CD14-positive monocyte (primary cell): ENCODE measurements at places on chromosomes 7 and 10.

GRCh38 chr7:148398844-148399365 is 191.7 kb upstream of the C7orf33 start:
- no peak overlapping the region for H3K27ac ChIP-seq
- no peaks in the 10 kb centered on the region for H3K36me3 ChIP-seq
- no peak overlapping the region for H3K4me3 ChIP-seq
- H3K4me1 ChIP-seq: no peaks in the 10 kb centered on the region

DNA sequence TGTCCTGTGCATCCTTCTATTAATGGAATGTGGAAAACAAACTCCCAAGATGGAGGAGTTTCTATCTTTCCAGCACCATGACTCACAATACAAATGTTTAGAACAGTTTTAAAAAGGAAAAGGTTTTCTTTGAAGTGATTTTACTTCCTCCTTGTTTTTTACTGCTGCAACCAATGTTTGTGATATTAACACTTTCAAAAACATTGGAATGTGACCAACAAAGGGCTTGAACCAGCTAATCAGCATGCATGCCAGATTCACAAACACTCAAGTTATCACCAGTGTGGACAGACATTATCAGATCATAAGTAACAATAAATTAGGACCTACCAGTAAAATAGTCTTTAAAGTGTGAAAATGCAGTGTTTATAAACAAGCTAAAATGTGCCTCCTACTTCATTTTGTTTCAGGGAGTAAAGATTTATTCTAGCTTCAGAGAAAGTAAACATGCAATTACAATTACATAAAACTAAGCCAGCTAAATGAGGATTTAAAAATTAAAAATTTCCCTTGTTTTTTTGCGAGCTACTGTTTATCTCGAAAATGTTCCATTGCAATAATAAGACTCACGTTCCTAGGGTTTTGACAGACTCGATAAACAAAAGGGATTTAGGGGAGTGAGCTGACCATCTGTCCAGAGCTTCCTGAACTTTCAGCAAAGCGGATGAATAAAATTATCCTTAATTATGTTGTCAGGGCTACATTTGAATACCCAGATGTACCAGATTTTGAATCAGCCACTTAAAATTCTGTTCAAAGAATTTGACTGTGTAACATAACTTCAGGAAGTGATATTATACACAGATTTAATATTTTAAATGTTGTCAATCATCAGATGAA is 29.8 kb downstream of the CPVL start:
- H3K4me1 ChIP-seq: peaks cover 41% of the 10 kb centered on the region
- no peak overlapping the region for H3K27ac ChIP-seq
- DNase-seq: no peak
- H3K36me3 ChIP-seq: peaks cover 40% of the 10 kb centered on the region
- H3K4me3 ChIP-seq: no peak overlapping the region

- H3K4me1 ChIP-seq: no peaks in the 10 kb centered on the region
- peak overlapping the region; percentile 30 for H3K27ac ChIP-seq
- no peaks in the 10 kb centered on the region for H3K27me3 ChIP-seq
- peaks cover 83% of the 10 kb centered on the region for H3K36me3 ChIP-seq
- no peak for DNase-seq
Measured at GRCh38 chr10:128102480-128103228, 23.6 kb downstream of the MKI67 start.

DNA sequence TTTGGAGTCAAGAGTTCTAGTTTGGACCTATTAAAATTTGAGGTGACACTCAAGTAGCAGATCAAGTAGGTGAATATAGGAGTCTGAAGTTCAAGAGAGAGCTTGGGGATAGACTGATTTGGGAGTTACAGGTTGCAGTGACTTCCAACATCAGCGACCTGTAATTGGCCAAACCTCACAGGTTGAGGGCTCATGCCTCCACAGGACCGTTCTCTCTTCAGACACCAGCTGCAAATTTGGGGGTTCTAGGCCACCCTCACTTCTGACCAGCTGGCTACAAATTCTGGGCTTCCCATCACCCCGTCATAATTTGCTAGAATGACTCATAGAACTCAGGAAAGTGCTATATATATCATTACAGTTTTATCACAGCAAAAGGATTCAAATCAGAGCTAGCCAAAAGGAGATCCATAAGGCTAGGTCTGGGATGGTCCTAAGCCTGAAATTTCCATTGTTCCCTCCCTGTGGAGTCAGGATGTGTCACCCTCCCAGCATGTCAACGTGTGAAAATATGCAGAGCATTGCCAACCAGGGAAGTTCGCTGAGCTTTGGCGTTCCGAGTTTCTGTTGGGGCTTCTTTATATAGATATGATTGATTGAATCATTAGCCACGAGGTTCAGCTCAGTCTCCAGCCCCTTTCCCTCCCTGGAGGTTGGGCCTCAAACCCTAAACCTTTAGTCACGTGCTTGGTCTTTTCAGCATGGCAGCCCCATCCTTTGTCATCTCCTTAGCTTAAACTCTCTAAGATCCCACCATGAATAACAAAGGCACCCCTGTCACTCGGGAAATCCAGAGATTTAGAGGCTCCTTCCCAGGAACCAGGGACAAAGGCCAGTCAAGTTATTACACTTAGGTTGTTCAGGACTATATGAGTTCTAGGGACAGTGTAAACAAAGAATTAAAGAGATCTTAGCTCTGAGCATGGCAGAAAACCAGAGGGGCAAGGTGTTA is 20.7 kb upstream of the ZNF212 start:
- peaks cover 87% of the 10 kb centered on the region for H3K36me3 ChIP-seq
- H3K27me3 ChIP-seq: no peaks in the 10 kb centered on the region
- H3K27ac ChIP-seq: no peak overlapping the region

- H3K36me3 ChIP-seq: no peaks in the 10 kb centered on the region
- no peak overlapping the region for H3K27ac ChIP-seq
- no peaks in the 10 kb centered on the region for H3K27me3 ChIP-seq
Measured at GRCh38 chr7:99843808-99844207, 16.0 kb downstream of the CYP3A43 start.

GRCh38 chr7:105896407-105896911 is 20.1 kb upstream of the ATXN7L1 start:
- DNase-seq: no peak
- peaks cover 6% of the 10 kb centered on the region for H3K27me3 ChIP-seq
- H3K4me3 ChIP-seq: no peak overlapping the region
- H3K27ac ChIP-seq: no peak overlapping the region
- no peaks in the 10 kb centered on the region for H3K36me3 ChIP-seq
- H3K4me1 ChIP-seq: no peaks in the 10 kb centered on the region

- H3K27me3 ChIP-seq: no peaks in the 10 kb centered on the region
- peaks cover 7% of the 10 kb centered on the region for H3K4me1 ChIP-seq
- H3K27ac ChIP-seq: no peak overlapping the region
- H3K4me3 ChIP-seq: no peak overlapping the region
Measured at GRCh38 chr7:1926908-1927306, 256.8 kb downstream of the ELFN1 start.

DNA sequence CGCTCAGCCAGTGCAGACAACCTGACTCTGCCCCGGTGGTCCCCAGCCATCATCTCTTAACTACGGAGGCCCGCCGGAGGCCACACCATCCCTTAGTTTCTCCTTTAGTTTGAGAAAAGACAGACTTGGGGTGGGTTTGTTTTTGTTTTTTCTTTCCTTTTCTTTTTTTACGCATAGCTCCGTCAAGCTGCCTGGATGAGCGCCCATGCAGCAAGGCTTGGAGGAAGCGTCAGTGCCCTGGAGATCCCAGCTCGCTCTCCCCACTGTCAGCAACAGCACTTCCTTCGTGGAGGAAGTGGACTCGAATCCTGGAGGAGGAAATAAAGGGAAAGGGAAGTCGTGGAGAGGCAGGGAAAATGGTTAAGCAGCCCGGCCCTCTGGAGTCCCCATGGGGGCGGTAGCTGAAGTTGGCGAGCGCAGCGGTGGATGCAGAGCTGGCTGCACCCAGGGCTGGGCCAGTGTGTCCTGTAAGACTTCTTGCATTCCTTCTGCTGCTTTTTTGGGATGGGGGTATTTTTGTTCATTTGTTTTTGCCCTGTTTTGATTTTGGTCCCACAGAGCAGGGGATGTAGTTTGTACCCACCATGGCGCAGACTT is 35.9 kb upstream of the GJD4 start:
- H3K4me3 ChIP-seq: no peak overlapping the region
- H3K4me1 ChIP-seq: peaks cover 10% of the 10 kb centered on the region
- no peak overlapping the region for H3K27ac ChIP-seq
- no peak for DNase-seq

GRCh38 chr7:23158546-23158945 is 23.3 kb upstream of the NUP42 start:
- H3K36me3 ChIP-seq: peaks cover 2% of the 10 kb centered on the region
- no peak overlapping the region for H3K27ac ChIP-seq
- H3K4me1 ChIP-seq: no peaks in the 10 kb centered on the region
- no peak overlapping the region for H3K4me3 ChIP-seq

DNA sequence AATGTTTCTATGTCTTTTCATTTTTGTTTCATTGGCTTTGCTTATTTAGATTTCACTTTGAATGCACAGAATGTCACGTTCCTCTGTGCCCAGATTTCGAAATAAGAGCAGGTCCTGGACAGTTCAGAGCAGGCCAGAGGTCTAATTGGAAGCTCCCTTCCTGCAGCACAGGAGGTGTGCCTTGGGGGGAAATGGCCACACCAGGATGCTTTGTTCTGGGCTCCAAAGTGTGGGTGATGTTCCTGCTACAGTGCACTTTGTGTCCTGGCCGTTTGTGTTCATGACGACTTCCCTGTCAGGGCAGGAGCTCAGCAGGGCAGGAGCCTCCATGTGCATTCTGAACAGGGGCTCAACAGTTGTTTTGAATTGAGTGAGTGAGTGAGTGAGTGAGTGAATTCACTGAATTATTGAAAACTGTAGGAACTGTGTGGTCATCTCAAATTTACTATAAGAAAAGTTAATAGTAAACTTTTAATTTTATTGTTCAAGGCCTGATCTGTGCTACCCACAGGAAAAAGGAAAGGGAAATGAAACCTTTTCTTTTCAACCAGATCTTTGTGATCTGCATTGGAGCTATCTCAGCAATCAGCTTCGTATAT is 109.5 kb upstream of the GJD4 start:
- peaks cover 36% of the 10 kb centered on the region for H3K4me1 ChIP-seq
- DNase-seq: no peak
- peak overlapping the region; percentile 22 for H3K4me3 ChIP-seq

GRCh38 chr7:30996256-30996655 is 32.5 kb downstream of the GHRHR start:
- peaks cover 39% of the 10 kb centered on the region for H3K4me1 ChIP-seq
- no peaks in the 10 kb centered on the region for H3K36me3 ChIP-seq
- H3K27me3 ChIP-seq: no peaks in the 10 kb centered on the region
- DNase-seq: no peak

DNA sequence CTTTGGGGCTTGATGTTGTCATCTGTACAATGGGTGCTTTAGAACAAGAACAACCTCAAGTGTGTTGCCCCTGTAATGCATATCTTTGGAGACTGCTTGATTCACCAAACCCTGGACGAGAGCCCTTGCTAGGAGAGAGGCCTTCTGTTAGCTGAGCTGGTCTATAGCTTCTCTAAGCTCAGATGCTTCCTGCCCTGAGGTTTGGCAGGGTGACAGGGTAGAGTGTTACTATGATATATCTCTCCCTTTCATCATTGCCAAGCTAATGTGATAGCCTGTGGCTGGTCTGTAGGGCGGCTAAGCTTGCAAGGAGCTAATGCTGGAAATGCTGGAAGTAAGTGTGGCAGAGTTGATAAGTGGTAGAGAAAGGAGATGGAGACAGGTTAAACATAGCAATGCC is 364.1 kb downstream of the RPS24 start:
- no peak for DNase-seq
- H3K36me3 ChIP-seq: no peaks in the 10 kb centered on the region
- no peaks in the 10 kb centered on the region for H3K27me3 ChIP-seq
- H3K4me3 ChIP-seq: no peak overlapping the region

DNA sequence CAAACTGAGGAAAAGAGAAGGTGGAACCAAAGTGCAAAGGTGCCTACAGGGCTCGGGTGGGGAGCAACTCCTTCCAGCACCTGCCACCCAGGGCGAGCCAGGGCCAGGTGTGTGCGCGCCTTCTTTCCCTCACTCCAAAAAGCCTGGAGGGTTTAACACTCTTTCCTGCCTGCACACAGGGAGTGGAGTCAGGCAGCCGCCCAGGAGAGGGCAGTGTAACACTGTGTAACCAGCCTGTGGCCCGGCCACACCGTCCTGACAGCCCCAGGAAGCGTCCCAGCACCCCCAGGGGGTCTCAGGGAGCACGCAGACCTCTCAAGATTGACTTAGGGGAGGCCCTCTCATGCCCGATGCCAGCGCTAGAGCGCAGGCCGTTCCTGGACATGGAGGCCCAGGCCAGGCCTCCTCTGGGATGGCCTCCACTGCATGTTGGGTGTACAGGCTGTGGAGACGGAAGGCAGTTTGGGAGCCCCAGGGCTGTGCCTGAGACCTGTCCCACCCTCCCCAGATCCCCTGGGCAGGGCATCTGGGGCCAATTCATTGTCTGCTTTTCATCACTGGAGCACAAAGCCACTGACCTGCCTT is 13.4 kb downstream of the BRI3 start:
- H3K4me1 ChIP-seq: no peaks in the 10 kb centered on the region
- H3K36me3 ChIP-seq: peaks cover 52% of the 10 kb centered on the region
- H3K4me3 ChIP-seq: no peak overlapping the region
- peak overlapping the region; percentile 14 for H3K27ac ChIP-seq
- H3K27me3 ChIP-seq: no peaks in the 10 kb centered on the region

DNA sequence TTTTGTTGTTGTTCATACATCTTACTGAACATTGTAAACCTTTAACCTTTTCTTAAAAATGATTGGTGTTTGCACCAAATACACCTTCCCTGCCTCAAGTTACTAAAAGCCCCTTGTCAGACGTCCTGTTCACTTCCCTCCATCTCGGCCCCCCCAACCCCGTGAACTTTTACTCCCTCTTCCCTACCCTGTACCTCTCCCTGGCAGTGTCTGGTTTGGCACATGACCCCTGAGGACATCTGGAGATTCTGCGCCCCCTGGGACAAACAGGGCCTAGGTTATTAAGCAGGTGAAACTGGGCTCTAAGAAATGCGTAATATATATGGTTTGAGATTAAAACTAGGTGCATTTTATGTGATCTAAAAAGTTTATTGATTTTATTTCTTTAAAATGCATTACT is 1.4 kb downstream of the PPP2R2D start:
- H3K4me1 ChIP-seq: peaks cover 23% of the 10 kb centered on the region
- H3K4me3 ChIP-seq: peak overlapping the region; percentile 60
- H3K27ac ChIP-seq: no peak overlapping the region
- H3K27me3 ChIP-seq: peaks cover 7% of the 10 kb centered on the region
- DNase-seq: no peak

GRCh38 chr10:71683301-71683700 is 36.3 kb downstream of the C10orf105 start:
- H3K4me1 ChIP-seq: peaks cover 8% of the 10 kb centered on the region
- no peaks in the 10 kb centered on the region for H3K36me3 ChIP-seq
- no peak overlapping the region for H3K4me3 ChIP-seq
- no peaks in the 10 kb centered on the region for H3K27me3 ChIP-seq
- no peak overlapping the region for H3K27ac ChIP-seq

GRCh38 chr7:54932818-54933543 is 85.8 kb upstream of the EGFR start:
- DNase-seq: no peak
- no peak overlapping the region for H3K27ac ChIP-seq

- no peak for DNase-seq
- H3K27ac ChIP-seq: no peak overlapping the region
- H3K4me3 ChIP-seq: no peak overlapping the region
- no peaks in the 10 kb centered on the region for H3K36me3 ChIP-seq
- H3K4me1 ChIP-seq: no peaks in the 10 kb centered on the region
Measured at GRCh38 chr10:507908-508444, 181.5 kb downstream of the DIP2C start.
